ENCODE measurements at places on chromosomes 11 and 22.

- DNase-seq = no peak
Observed at GRCh38 chr11:92505689-92506088, 281.1 kb downstream of the FAT3 start.

GRCh38 chr11:6413791-6414201 is 5.1 kb downstream of the APBB1 start:
- DNase-seq = no peak

DNA sequence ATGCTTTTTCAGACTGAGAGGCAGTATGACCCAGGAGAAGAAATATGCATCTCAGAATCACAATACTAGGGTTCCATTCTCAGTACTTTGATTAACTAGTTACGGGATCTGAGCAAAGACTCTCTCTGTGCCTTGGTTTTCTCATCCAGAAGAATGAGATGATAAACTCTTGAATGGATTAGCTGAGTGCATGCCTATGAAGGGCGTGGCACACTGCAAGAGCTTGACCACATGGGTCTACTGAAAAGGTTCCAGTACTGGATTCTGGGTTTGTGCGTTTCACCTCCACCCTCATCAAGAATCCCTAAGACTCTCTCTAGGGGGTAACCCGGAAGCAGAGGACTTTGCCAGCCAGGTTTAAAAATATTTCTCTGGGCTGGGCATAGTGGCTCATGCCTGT is 25.6 kb downstream of the PGA5 start:
- no peak for DNase-seq

GRCh38 chr11:19696904-19697303 is 15.7 kb upstream of the NAV2 start:
- DNase-seq = no peak

DNA sequence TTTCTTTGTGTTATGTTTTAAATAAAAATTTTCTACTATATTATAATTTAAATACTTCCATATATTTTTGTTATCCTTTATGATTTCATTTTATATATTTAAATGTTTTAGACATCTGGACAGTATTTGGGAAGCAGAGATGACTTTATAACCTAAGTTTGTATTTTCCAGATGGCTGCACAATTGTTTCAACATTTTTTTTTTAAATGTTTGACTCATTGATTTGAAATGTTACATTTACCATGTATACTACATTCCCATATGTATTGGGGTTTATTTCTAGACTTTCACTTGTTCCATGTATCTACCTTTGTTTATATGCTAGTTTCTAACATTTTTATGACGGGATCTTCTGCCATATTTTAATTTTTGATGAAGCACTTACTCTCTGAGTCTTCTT is 766.5 kb downstream of the METTL15 start:
- no peak for DNase-seq

DNA sequence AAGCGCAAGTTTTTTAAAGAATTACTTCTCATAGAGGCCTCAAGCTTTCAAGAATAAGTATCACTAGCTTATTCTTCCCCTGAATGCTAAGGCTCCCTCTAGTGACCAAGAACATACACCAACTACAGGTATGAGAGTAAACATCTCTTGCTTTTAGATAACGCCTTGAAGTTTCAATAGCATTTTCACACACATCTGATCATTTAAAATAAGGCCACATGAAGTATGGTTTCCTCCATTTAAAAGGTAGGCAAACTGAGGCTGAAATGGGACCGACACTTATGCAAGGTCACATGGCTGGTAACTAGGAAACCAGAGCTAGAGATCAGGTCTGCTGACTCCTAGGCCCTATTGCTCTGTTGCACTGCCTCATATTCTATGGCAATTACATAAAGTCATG is 66.5 kb downstream of the CCDC34 start:
- DNase-seq = peak; percentile 51
